ENCODE measurements at places on chromosomes 1 and 21.

- DNase-seq = no peak
Measured at GRCh38 chr1:94620345-94621031, 78.9 kb upstream of the F3 start.

- DNase-seq = no peak
Measured at GRCh38 chr1:30274173-30274970, 449.0 kb downstream of the MATN1 start.

DNA sequence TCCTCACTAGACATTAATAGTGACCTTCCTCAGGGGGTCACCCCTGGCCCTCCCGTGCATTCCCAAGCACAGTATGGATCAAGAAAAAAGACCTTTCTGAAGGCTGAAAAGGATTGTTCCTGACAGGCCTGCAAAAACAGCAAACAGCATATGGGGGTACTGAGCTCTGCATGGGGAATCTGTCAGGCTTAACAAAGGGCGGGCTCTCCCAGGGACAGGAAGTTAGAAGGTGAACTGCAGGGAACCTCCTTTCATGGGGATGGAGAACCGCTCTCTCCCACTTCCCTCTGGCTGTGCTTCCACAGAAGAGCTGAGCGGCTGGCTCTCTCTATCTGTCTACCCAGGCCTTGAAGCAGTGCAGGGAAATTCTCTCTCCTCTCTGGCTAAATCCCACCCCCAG lies 91.7 kb downstream of the DTL start:
- DNase-seq = no peak

- no peak for DNase-seq
Measured at GRCh38 chr1:207745285-207745684, 6.6 kb upstream of the CD46 start.

- DNase-seq = no peak
Measured at GRCh38 chr1:241934201-241934848, 23.2 kb upstream of the BECN2 start.

DNA sequence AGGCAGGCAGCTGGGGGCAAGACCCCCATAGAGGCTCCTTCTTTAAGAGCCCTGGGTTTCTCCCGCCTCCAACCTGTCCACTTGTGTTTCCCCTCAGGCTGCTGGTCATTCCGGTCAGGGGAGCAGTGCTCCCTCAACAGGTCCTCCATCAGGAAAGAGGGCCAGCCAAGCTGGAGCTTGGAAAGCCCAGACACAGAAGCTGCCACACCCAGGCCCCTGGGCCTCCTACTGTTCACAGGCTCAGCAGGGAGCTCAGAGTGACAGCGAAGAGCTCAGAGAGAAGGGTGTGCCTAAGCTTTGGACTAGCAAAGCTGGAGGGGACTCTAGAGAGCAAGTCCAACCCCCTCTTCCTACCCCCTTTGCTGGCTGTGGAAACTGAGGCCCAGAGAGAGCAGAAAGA lies 10.3 kb upstream of the CDCP2 start:
- no peak for DNase-seq

DNA sequence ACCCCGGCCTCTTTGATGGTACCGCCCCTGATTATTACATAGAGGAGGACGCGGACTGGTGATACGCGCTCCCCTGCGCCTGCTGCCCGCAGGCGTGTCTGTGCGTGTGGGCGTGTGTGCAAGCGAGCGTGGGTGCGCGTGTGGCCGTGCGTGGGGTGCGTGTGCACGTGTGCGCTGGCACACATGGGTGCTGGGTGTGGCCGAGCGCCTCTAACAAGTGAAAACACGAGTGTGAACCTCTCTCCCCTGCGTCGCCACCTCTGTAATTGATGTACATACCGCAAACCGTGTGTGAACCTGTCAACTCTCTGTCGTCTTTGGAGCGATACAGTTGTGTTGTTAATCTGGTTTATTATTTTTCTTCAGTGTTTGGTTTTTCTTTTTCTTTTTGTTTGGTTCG lies 87.8 kb upstream of the TMEM51 start:
- no peak for DNase-seq

GRCh38 chr1:205069371-205070125 lies 14.7 kb downstream of the TMEM81 start:
- no peak for DNase-seq
